ENCODE measurements at places on chromosomes 16 and 17.

DNA sequence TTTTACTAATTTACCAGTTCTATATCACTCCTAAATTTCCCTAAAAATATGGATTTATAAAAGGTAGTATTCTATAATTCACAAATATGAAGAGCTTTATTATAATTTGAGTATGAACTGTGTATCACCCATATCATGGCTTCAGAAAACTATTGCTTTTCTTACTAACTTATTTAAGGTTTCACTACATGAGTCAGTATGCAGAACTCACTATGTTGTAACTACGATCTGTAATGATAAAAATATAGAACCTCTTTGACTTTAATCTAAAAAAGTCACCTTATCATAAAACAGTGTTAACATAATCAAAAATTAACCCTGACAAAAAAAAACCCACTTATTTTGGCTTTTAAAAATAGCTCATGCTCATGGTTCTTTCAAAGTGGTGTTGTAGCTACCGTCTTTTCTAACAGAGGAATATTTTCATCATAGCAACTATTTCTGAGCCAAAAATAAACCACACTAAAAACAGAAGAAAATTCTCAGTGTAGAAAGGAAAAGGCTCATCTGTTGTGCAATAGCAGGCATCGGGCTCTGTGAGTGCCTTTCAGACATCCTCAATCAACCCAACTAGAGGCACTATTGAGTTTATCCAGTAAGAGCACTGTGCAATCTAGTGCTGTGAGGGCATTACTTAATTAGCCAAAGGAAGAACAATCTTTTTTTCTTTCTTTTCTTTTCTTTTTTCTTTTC, 42.1 kb downstream of the ITGAM start:
- H3K27me3 ChIP-seq: no peaks in the 10 kb centered on the region
- peaks cover 36% of the 10 kb centered on the region for H3K4me1 ChIP-seq
- ATAC-seq: peak; percentile 61
- H3K36me3 ChIP-seq: peaks cover 21% of the 10 kb centered on the region
- H3K27ac ChIP-seq: peak overlapping the region; percentile 64

- ATAC-seq: no peak
- H3K27ac ChIP-seq: no peak overlapping the region
- no peak overlapping the region for H3K4me3 ChIP-seq
These were observed 174.7 kb downstream of the KATNIP start for GRCh38 chr16:27724482-27725235.

DNA sequence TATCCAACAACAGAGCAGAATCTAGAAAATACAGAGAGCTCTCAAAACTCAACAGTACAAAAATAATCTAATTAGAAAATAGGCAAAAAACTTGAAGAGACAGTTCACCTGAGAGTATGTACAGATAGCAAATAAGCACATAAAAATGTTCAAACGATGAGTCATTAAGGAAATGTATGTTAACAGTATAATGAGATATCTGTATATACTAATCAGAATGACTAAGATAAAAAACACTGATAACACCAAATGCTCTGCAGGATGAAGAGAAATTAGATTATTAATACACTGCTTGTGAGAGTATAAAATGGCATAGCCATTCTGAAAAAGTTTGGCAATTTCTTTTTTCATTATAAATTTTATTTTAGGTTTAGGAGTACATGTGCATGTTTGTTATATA, 1307.6 kb upstream of the GOT2 start:
- no peak overlapping the region for H3K4me3 ChIP-seq
- H3K27me3 ChIP-seq: no peaks in the 10 kb centered on the region
- no peak for ATAC-seq
- H3K27ac ChIP-seq: no peak overlapping the region
- H3K36me3 ChIP-seq: no peaks in the 10 kb centered on the region
- no peaks in the 10 kb centered on the region for H3K4me1 ChIP-seq

DNA sequence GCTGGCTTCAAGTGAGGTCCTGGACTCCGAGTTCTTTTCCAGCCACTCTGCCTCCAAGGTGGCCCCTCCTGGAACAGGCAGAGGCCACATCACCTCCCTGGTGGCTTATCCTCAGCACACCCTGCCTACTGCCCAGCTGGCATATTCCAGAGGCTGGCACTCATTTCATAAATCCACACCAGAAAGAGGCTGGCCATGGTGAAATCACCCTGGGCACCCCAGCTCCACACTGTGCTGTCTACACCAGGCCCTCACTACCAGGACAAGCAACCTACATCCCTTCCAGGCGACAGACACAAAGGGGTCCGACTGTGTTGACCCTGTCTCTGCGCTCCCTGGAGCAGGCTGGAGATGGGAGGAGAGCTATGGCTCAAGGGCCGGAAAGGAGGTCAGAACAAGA, 100.2 kb downstream of the C16orf78 start:
- no peaks in the 10 kb centered on the region for H3K27me3 ChIP-seq
- no peak for ATAC-seq
- H3K27ac ChIP-seq: no peak overlapping the region
- H3K4me1 ChIP-seq: peaks cover 6% of the 10 kb centered on the region

DNA sequence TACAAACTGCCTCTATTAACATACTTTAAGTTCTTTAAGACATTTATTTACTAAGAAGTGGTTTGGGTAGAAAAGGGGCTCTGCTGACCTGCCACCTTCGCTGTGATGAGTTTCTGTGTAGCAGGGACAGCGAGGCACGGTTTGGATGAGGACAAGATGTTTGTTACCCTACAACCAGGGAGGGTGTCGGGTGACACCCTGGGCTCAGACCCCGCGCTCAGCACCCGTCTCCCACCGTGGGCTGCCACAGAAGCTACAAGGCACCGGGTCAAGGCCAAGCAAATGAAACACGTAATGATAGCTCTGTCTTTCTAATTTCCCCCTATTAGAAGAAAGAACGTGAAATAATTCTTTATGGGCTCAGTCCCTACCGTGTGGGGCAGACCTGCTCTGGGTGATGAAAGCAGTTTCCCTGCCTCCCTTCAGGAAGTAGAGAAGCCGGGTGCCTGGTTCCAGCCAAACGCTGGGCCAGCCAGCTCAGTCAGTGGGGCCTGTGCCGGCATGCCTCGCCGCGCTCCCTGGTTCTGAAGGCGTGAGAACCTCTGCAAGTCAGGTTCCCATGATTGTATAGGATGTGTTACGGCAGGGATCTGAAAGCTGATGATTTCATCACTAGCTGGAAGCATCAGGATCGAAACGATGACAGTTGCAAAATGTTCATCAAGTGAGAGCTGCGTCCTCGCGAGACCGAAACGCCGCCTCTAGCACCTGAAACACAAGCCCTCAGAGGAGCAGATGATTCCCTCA, 3.9 kb downstream of the ZNF750 start:
- ATAC-seq: no peak
- H3K4me3 ChIP-seq: no peak overlapping the region
- H3K27ac ChIP-seq: no peak overlapping the region

- peaks cover 27% of the 10 kb centered on the region for H3K4me1 ChIP-seq
- H3K27ac ChIP-seq: no peak overlapping the region
- H3K36me3 ChIP-seq: no peaks in the 10 kb centered on the region
These were observed 2.5 kb downstream of the TUBB3 start for GRCh38 chr16:89925596-89926079.

DNA sequence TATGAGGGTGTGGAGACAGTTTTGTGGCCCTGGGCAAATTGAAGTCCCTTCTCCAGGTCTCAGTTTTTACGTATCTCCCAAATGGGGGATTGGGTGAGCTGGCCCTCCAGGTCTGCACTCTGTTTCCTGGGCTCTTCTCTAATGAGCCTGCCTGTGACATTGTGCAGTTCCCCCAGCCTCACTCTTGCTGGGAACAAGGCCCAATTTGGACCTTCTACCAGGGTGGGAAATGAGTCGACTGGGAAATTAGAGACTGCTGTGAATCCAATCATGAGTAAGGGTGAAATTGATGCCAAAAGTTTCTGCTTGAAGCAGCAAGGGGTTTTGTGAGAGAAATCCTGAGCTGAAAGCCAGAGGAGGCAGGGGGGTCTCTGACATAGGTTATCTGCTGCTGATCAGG, 71.5 kb upstream of the KSR1 start:
- peaks cover 8% of the 10 kb centered on the region for H3K27me3 ChIP-seq
- H3K36me3 ChIP-seq: no peaks in the 10 kb centered on the region
- no peak overlapping the region for H3K27ac ChIP-seq
- peaks cover 21% of the 10 kb centered on the region for H3K4me1 ChIP-seq
- ATAC-seq: no peak

GRCh38 chr16:85294810-85295508, 182.7 kb upstream of the CIBAR2 start:
- peaks cover 7% of the 10 kb centered on the region for H3K4me1 ChIP-seq
- H3K4me3 ChIP-seq: no peak overlapping the region
- H3K36me3 ChIP-seq: no peaks in the 10 kb centered on the region

DNA sequence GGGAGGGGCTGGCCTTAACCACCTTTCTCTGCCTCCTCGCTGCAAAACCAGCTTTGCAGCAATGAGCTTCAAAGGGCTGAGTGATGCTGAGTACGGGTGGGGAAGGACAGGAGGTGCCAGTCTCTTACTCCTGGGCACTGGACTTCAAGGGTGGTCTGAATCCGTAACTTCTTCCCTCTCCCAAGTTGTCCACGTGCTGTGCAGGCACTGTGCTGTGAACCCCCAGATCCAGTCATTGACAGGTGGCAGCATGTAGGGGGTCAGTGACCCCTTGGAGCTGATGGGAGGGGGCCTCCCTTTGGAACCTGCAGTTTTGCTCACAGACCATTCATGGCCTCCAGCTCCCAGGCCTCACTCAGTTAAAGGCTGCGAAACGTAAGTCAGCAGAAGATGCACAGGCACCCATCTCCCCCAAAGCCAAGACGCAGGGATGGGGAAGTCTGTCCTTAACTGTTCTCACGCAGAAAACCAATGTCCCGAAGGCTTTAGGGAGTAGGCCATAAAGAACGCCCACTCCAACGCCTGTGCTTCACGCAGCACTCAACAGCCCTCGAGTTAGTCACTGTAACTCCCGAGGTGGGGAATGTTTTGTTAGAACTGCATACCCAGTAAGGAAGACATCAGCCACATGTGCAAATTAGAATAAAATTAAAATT, 7.9 kb downstream of the LITAFD start:
- no peak for ATAC-seq
- peaks cover 12% of the 10 kb centered on the region for H3K27me3 ChIP-seq
- no peak overlapping the region for H3K4me3 ChIP-seq
- peak overlapping the region; percentile 96 for H3K27ac ChIP-seq

- no peak for ATAC-seq
- H3K27ac ChIP-seq: no peak overlapping the region
- no peak overlapping the region for H3K4me3 ChIP-seq
- no peaks in the 10 kb centered on the region for H3K27me3 ChIP-seq
- peaks cover 82% of the 10 kb centered on the region for H3K36me3 ChIP-seq
These were observed 23.8 kb upstream of the SLC12A3 start for GRCh38 chr16:56841233-56841632.

DNA sequence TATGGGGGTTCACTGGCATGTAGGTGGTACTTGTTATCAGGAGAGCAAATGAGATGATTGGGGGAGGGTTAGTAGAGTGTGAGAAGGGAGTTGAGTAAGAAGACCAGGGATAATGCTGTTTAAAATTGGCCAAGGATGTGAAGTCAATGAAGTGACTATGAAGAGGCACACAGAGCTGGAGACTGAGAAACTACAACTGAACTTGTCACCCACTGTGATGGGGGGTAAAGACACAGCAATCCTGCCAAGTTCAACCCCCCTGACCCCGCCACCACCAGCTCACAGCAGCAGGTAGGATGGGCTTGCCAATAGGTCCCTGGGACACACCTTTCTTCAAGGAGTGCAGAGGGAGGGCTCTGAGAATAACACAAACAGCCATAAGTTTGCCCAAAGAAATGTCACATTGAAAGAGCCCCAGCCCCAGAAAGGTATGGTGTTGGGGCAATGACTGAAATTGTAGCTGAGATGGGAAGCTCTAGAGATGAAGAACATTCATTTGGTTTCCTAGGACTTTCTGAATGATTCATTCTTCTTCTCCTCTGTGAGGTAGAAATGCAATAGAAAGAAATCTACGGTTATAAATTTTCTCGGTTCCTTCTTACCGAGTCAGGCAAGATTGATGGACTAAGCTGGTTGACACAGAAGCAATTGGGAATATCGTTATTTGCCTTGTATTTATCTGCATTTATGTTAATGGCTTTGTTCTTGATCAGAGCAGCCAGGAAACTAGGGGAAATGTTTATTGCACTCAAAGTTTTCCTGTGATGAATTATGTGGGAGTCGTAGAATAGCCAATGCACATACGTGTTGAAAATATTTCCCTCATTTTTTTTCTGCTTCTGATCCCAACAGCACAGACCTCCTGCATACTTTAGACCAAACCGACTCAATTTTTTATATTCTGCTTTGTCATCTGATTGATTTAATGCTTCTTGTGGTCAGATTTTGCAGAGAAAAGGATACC, 595.2 kb upstream of the CDH11 start:
- H3K4me3 ChIP-seq: no peak overlapping the region
- no peak overlapping the region for H3K27ac ChIP-seq
- H3K27me3 ChIP-seq: no peaks in the 10 kb centered on the region
- no peaks in the 10 kb centered on the region for H3K4me1 ChIP-seq
- no peaks in the 10 kb centered on the region for H3K36me3 ChIP-seq

DNA sequence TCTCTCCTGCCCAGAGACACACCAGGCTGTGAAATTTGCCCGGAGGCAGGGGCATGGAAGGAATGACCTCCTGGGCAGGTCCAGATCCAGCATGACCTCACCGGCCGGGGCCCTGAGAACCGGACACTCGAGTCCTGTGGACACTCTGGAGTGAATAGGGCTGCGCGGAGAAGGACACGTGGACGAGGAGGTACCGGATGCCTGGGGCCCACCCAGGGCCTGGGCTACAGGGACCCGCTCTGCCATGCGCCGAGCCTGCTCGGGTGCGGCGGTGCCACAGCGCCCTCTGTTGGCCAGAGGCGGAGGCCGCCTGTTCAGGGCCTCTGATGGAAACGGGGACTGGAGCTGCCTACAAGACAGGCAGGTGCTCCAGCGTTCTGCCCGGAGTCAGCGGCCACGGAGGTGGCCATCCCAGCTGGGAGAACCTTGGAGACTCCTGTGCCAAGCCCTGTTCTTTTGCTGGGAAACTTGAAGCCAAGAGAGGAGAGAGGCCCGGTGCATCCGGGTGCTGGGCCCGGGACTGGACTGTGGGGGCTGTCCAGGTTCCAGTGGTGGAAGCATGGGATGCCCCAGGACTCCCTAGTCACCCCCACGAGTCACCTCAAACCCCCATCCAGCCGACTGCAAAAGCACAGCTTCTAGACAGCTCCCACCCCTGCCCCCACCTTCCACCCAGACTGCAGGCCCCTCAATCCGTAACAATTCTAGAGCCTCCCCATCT, 19.3 kb upstream of the NXPH3 start:
- peaks cover 11% of the 10 kb centered on the region for H3K4me1 ChIP-seq
- H3K27ac ChIP-seq: no peak overlapping the region
- ATAC-seq: peak; percentile 90
- no peaks in the 10 kb centered on the region for H3K36me3 ChIP-seq
- H3K27me3 ChIP-seq: peaks cover 9% of the 10 kb centered on the region

DNA sequence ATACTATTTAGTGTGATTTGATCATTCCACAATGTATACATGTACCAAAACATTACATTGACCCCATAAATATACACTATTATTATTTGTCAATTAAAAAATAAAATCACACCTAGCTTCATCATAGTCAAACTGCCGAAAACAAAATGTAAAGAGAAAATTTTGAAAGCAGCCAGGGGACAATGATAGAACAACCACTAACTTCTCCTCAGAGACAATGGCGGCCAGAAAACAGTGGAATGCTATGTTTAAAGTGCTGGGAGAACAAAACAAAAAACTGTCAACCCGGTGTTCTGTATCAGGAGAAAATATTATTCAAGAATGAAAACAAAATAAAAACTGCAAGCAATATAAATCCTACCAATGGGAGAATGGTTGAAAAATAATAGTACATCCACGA, 63.2 kb downstream of the METRNL start:
- no peaks in the 10 kb centered on the region for H3K36me3 ChIP-seq
- ATAC-seq: no peak
- no peak overlapping the region for H3K27ac ChIP-seq
- no peaks in the 10 kb centered on the region for H3K4me1 ChIP-seq
- H3K4me3 ChIP-seq: no peak overlapping the region
- peaks cover 11% of the 10 kb centered on the region for H3K27me3 ChIP-seq

GRCh38 chr17:75487351-75488070, 27.8 kb downstream of the CASKIN2 start:
- peaks cover 22% of the 10 kb centered on the region for H3K4me1 ChIP-seq
- ATAC-seq: peak; percentile 71
- peak overlapping the region; percentile 55 for H3K4me3 ChIP-seq
- H3K27me3 ChIP-seq: no peaks in the 10 kb centered on the region

Data from stimulated activated memory B cell treated with anti-CD40 and anti-IgM and Interleukin-4, amounts not matched to agents 10 μg/mL and 1 μg/mL and 100 μg/mL, for 72 hours (primary cell).